ENCODE measurements at places on chromosomes 3 and 15.

- DNase-seq, result no peak
Observed at GRCh38 chr3:170563712-170564423, 22.0 kb downstream of the SLC7A14 start.

DNA sequence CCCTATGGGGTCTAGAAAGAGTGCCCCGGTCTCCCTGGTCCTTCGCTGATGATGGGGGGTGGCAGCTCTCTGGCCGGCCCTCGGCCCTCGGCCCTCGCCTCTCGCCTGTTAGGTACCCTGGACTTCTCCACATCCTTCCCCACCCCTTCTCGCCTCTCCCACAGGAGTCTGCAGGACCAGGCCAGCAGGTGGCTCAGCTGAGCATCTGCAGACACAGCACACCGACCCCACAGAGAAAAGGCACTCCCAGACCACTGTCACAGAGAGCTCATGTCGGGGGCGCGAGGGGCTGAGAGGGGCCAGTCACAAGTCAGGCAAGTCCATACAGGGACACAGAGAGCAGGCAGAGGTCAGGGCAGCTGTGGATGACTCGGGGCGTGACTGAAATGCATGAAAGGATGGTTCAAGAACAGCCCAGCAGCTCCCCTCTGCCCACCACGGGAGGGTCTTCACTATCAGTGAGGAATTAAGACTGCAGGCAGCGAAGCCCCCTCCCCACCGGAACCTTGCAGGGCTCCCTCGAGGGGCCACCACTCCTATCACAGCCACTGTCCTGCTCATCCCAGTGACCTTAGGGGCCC lies 181.7 kb upstream of the NSMCE3 start:
- no peak for DNase-seq

- no peak for DNase-seq
Observed at GRCh38 chr15:72285927-72286516, 13.7 kb upstream of the PARP6 start.

- DNase-seq, result no peak
Observed at GRCh38 chr3:25426408-25426807, 1.7 kb upstream of the RARB start.

DNA sequence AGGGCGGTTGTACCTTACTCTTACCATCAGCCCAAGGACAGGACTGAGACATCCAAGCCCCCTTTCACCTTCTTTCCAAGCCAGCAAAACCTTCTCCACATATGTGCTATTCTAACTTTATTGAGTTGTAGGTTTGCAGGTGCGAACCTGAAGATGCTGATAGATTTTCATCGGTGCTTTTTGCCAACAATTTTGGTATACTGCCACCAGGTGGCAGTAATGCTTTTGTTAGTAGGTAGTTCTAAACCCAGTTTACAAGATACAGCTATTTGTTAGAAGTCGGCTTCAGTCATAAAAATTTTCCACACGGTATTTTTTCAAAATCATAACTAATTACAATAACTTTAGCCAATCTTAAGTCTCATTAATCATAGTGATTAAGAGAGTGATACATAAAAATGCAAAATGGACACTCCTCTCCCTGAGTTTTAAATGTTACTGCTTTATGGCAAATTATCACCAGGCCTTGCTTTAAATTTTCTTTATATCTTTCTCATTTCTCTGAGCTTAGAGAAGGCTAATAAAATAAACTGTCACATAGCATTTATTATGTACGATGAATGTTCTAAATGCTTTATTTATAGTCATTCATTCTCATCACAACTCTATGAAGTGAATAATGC lies 636 bp downstream of the TBC1D21 start:
- no peak for DNase-seq

DNA sequence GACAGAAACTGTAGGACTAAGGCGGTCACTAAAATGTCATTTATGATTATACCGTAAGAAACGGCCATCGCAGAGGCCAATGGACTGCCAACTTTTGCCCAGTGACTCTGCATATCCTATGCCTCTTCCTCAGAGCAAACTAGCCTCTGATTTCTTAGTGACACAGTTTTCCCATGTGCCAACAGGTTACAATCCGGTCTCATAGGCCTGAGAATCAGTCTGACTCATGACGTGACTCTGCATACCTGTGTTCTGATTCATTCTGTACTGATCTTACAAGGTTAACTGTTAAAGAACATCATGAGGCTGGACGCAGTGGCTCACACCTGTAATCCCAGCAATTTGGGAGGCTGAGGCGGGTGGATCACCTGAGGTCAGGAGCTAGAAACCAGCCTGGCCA lies 17.8 kb downstream of the RUBCN start:
- no peak for DNase-seq

- no peak for DNase-seq
Observed at GRCh38 chr3:59106085-59106648, 56.3 kb upstream of the CFAP20DC start.

GRCh38 chr15:33735637-33736247 lies 232.6 kb upstream of the CHRM5 start:
- DNase-seq, result no peak

GRCh38 chr15:82901114-82901805 lies 51.3 kb downstream of the HOMER2 start:
- no peak for DNase-seq

All from CMK (cell line).